M059J (cell line): ENCODE measurements at places on chromosomes 1 and 21. TPM values are rescaled to one million over a fixed set of nuclear protein-coding genes. Genes with fewer than 3 reads are reported as not detected.

DRAXIN gene
- total RNA-seq: 0.12 and 0.25 TPM in 2 replicates

DNA sequence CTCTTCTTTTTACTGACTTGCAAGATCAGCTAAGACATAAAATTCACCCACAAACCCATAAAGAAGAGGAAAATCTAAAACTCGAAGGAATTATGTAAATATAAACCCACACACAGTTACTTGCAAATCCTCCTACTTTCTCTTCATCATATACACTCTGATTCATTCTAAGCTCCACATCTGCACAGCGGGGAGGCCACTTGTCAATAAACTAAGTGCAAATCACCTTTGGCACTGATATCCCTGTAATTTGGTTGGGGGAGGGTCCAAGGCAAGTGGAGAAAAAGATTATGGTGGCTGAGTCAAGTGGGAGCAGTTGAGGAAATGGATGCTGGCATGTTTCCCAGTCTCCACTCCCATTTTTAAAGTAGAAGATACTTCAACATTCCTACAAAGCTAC, 596.5 kb downstream of the MATN1 start:
- no peak for DNase-seq

GRCh38 chr21:45524756-45525152, 17.5 kb downstream of the SLC19A1 start:
- no peak for DNase-seq

DNA sequence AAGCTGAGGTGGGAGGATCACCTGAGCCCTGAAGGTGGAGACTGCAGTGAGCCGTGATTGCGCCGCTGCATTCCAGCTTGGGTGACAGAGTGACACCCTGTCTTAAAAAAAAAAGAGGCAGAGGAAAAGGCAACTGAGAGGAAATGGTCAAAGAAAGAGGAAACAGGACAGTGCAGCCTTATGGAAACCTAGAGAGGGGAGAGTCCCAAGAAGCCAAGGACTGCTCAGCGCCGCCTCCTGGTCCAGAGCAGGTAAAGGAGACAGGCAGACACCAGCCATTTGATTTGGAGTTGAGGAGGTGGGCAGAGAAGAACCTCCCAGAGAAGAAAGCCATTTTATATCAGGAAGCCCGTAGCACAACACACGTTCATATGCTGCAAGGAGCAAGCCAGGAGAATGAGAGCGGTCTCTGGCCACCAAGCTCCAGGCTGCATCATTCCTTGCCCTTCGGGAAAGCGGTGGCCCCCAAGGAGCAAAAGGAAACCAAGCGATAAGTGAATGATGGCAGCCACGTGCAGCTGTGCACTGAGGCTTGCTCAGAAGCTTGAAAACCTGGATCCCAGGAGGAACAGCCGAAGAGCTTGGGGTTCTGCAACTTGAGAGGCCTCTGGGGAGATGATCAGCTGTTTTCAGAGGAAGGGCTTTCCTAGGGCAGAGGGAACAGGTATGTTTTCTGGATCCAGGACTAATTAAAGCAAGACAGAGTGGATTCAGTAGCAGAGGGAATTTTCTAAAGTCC, 33.7 kb downstream of the LRRC42 start:
- no peak for DNase-seq

DNA sequence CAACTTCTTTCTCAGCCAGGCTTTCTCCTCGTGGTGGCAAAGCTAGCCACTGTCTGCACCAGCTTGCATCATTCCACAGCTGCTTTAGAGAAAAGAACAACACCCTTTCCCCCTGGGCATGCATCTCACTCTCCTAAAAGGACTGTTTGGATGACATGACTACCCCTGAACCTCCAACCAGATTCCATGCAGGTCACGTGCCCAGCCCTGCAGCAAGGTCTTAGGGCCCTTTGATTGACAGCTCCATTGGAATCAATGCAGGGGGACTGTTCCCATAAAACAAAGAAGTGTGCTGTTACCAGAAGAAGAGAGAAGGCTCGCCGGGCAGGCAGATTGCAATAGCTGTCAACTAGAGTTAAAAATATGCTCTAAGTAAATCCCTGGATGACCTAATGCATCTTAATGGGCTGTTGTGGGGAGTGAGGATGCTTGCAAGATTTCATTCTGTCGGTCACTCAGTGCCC, 24.4 kb downstream of the KCNA2 start:
- no peak for DNase-seq

DNA sequence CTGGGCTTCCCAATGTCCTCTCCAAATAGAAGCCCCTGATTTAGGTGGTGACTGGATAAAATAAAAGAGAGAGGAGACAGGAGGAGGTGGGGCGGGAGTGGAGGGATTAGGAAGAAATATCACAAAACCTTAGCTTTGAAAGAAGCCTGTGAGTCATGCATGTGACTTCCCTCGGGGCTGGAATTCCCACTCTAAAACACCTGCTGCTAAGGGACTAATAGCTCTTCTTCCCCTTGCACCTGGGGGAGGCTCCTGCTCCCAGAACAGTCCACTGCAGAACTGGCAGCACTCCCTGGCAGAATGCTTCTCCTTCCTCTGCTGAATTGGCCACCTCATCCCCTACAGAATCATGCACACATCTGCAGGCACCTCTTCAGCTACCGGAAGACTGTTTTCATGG, 207.2 kb downstream of the ATG4C start:
- DNase-seq: no peak

GRCh38 chr1:179702946-179703539, 40.0 kb upstream of the FAM163A start:
- no peak for DNase-seq

DNA sequence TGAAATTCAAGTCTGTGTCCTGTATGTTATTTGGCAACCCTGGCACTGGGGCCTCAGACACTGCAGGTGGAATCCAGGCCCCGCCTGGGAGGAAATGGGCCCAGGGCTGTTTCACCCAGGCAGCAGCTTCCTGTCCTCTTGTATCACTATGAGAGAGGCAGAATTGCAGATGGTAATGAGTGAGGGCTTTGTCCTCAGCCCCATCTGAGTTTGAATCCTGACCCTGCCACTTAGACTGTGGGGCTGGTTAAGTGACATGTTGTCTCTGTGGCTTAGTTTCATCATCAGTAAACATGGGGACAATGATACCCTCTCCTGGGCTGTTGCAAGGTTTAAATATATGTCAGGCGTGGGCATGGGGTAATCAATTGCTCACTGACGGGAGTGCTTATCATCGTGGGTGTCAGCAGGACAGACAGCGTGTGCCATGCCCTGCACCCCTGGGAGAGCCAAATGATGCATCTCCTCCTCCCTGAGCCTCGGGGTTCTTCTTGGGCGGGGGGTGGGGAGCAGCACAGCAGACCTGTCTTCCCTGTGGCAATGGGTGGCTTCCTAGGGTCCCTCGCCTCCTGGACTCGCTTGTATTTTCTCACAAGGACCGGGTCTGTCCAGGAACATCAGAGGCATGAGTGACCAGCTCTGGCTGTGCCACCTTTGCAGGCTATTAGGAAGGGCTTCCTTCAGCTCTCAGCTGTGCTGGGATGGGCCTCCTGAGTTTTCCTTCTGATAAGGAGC, 42.1 kb downstream of the ARHGEF10L start:
- DNase-seq: no peak

DNA sequence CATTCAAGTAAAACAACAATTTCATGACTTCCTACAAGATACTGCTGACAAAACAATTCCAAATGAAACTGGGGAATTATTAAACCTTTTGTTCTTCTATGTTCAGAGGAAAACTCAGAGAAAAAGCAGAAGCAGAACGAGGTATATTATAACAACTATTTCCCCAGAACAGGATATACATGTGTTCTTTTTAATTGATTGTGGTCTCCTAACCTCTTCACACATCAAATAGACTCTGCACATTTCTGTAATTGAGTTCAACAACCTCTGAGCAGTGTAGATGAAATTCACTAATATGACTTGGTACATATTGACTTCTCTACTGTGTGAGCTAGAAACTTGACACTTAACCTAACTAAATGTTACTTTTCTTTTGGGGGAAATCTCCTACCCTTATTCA, 584.2 kb downstream of the NEGR1 start:
- DNase-seq: no peak

DNA sequence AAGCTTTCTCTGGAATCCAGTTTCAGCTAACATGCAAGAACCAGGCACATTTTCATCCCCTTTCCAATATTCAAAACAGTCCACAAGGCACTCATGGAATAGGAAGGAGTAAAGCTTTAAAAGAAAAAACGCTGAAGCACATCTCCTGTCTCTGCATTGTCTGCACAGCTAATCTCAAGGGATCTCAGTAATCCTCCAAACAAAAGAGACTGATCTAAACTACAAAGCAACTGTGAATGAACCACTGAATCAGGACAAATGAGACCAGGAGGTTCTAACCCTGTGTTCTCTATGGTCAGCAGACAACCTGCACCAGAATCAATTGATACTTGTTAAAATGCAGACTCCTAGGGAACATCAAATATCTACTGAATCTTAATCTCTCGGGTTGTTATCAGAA, 399.0 kb downstream of the HHAT start:
- no peak for DNase-seq

- DNase-seq: no peak
Observed at GRCh38 chr1:81733480-81733879, 67.3 kb upstream of the ADGRL2 start.

DNA sequence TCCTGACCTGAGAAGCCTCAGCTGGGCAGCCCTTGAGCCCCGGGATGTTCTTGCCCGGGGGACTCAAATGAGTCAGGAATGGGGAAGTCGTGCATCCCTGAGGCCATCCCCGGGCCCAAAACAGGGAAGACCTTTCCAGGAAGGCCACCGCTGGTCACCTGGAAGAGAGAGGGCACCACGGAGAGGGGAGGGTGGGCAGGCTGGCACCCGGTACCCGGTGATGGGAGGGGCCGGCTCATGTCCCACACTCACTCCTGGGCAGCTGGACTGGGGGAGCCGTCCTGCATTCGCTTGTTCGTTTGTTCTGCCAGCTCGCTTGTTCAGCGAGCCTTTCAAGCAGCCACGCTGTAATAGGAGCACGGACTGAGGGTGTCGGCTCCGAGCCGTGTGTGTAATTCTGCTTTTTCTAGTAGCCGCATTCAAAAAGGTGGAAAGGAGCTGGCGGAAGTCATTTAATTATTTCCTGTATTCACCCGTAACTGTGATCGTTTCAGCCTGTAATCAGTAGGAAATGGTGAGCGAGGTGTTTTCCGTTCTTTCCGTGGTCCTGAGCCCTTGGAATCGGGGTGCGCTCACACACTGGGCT, 48.4 kb upstream of the CCDC27 start:
- DNase-seq: no peak

DNA sequence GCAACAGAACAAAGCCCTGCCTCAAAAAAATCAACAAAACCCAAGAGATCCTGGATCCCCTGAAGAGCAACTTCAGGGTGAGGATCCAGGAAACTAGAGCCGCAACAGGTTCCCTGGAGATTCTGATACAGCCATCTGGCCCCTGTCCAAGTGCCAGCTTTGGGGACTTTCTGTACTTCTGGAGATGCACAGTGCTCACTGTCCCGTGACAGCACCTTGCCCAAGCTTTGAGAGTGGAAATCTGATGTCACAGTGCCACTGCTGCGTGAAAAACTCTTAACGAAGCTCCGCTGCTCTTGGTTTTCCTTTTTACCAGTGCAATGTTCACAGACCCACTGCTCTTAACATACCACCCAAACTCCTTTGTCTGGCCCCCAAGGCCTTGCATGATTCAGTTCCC, 26.3 kb downstream of the STK40 start:
- no peak for DNase-seq

DNA sequence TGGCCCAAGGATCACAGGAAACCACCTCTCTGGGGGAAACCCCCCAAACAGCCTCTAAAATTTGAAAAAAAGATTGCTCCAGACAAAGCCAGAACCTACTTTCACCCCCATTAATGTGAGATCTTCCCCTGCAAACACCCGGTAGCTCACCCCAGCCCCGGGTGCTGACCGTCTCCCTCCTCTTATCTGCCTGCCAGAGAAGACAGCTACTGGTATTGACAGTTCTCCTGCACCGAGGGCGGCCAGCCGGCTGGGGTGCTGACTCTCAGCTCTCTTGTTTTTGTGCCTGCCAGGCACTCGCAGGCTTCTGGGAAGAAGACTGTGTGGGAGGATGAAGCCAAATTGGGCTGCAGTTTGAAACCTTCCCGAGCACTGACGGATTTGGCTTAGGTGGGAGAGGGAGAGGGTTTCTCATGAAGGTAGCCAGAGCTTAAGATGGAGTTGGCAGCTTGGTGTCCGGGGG, 48.2 kb downstream of the RASSF5 start:
- DNase-seq: no peak

CR1 gene
- total RNA-seq: not detected in 2 replicates

DNA sequence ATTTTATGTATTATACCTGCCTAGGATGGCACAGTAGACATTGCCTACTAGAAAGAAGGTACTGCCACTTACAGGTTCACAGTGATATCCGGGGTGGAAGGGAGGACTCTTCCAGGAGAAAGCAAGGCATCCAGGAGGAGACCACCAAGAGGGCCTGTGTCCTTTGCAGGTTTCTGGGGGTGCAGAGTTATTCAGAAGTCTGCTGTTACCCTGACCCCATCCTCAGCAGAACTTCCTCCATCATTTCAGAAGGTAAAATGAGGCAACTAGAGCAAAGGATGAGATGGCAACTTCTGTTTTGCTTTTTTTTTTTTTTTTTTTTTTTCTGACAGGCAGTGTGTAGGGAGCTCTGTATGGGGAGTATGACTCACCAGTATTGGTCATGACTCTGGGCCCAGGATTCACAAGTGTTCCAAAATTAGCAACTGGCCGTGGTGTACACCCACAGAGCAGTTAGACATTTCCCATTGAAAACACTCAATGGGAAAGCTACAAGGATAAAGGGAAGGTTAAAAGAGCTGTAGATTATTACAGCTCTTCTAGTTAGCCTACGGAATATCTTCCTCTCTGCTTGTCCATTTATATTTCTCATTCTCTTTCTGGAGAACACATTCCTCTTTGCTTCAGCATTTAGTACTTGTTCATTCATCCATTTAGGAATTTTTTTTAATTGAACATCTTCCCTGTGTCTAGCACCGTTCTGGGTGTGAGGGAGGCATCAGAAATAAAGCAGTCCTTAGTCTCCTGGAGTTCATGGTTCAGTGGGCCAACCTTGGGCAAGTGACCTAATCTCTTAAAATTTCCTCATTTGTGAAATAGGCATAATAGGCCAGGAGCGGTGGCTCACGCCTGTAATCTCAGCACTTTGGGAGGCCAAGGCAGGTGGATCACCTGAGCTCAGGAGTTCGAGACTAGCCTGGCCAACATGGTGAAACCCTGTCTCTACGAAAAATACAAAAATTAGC, 50.5 kb upstream of the PPP2R5A start:
- DNase-seq: peak; percentile 95

- no peak for DNase-seq
Observed at GRCh38 chr1:157292809-157293564, 154.8 kb upstream of the ETV3 start.

CFHR5 gene
- not detected in 2 replicates for total RNA-seq

DNA sequence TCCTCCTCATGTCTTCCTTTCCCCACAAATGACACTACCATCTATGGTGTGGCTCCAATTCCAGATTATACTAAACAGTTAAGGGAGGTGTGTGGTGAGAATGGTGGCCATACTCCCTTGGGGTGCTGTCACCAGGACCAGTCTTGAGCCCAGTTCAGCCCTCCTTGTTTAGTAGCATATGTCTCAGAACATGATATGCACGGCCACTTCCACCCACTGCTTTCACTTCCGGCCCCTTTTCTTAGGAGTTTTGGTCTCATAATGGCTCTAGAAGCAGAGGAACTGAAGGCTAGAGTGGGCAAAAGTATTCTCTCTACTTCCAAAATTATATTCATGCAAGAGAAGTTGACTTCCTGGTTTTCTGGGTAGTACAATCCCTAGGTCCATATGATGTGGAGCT, 45.3 kb upstream of the CACNA1E start:
- no peak for DNase-seq

S100A7 gene
- not detected in 2 replicates for total RNA-seq
